ENCODE measurements at places on chromosomes 7 and 10.

DNA sequence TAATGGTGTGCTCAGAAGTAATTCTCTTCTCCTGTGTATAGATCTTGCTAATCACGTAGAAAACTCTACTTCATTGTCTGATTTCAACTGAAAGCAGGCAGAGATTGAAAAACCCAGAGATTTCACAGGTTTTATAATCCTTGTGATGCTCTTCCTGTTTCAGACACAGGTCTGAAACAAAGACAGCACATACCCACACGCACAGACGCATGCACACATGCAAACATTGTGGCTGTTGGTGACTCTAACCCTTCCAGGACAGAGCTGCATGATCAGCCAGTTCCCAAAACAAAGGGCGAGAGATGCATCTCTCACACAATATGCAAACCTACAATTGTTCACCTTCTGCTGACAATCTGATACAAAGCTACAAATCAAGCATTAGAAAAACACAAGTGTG is 11.1 kb upstream of the TFEC start:
- no peak for DNase-seq

GRCh38 chr10:36808625-36809362 is 316.6 kb upstream of the ANKRD30A start:
- no peak for DNase-seq

GRCh38 chr10:12348870-12349628 is at the start of gene CAMK1D:
CAMK1D (plus strand) TSS chr10:12349547.
- peak; percentile 76 for DNase-seq

GRCh38 chr10:85618841-85619240 is 747.8 kb downstream of the GRID1 start:
- peak; percentile 2 for DNase-seq

DNA sequence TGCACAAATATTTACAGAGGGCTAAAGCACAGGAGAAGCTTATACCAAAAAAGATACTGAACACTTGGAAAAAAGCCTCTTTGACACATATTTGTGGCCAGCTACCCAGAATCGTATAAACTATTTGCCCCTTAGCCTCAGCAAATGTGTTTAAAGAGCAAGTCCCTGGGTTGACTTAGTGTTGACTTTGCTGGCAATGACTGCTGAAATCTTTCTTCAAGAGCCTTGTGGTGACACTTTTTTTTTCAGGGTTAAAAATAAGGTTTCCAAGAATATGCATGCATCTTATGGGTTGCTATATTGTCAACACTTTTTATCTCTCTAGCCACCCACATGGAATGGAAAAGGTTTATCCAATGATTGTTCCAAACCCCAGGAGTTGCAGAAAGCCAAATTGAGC is 14.9 kb upstream of the PLEKHS1 start:
- no peak for DNase-seq

DNA sequence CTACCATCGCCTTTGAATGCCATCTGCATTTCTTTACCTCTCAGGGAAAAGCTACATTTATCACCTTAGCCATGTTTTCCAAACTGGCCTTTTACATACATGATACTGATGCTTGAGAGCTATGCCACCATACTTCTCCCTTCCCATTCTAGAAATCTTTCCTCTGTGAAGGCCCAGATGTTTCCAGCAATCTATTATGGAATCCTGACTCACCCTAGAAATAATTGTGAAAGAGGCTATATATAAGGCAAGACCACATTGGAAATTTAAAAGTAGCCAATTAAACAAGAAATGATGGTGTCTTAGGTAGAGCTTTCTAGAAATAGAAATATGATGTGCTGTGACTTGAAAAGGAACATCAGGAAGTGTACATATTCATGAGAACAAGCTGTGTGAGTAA is 389.7 kb downstream of the INHBA start:
- DNase-seq, result no peak

- no peak for DNase-seq
Measured at GRCh38 chr10:87594864-87595263, 64.8 kb upstream of the PAPSS2 start.

DNA sequence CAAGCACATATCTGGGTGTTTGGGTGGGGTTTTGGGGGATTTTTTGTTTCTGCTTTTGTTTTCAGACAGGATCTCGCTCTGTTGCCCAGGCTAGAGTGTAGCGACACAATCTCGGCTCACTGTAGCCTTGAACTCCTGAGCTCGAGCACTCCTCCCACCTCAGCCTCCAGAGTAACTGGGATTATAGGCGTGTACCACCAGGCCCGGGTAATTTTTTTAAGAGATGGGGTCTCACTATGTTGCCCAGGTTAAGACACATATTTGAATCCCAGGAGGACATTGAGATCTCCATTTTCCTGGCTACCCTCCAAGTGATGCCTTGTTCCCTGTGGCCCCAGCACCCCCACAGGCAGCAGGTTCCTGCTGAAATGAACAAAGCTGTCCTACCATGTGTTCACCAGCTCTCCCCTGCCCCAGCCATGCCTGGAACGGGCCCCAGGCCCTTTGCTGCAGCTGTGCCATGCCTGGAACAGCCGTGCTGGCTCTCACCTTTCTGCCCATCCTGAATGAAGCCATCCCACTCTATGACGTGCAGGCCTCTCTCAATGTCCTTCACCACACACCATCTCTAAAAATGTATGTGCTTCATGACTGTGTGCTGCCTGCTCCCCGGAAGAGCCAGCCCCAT is 55.0 kb upstream of the DNAAF5 start:
- no peak for DNase-seq

- DNase-seq, result no peak
Measured at GRCh38 chr7:35356495-35356894, 102.6 kb upstream of the TBX20 start.

GRCh38 chr10:46318799-46319198 is 32.0 kb downstream of the ANTXRL start:
- DNase-seq, result no peak

DNA sequence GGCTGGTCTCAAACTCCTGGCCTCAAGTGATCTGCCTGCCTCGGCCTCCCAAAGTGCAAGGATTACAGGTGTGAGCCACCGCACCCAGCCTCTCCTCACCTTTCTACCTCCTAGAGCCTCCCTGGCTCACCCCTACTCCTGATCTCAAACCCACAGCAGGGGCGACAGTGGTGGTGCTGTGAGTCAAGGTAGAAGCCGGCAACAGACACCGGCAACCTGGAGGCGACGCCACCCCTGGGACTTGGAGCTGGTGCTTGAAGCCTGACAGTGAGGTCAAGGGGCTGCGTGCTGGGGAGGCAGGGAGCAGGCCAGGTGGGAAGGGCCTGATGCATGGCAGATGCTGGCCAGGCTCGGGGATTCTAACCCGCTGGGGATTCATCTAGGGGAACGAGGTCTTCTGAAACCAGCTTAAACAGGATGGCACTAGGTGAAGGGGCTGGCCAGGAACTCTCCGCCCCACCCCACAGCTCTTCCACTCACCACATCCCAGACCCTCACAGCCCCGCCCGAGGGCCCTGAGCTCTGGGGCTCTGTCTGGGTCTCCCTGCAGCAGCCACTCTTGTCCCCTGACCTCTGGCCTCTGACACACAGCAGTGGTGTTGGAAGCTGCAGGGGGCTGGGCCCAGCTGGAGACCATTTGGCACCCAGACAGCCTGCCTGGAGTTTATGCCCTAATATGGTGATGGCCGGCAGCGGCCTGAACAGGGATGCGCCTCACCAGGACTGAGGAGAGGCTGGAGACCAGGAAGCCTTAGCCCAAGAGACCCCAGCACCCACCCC is 16.4 kb downstream of the KCNH2 start:
- no peak for DNase-seq

GRCh38 chr7:28984631-28985030 is 26.5 kb upstream of the TRIL start:
- peak; percentile 23 for DNase-seq

- DNase-seq, result no peak
Measured at GRCh38 chr10:47380341-47381102, 3.6 kb downstream of the ZNF488 start.

DNA sequence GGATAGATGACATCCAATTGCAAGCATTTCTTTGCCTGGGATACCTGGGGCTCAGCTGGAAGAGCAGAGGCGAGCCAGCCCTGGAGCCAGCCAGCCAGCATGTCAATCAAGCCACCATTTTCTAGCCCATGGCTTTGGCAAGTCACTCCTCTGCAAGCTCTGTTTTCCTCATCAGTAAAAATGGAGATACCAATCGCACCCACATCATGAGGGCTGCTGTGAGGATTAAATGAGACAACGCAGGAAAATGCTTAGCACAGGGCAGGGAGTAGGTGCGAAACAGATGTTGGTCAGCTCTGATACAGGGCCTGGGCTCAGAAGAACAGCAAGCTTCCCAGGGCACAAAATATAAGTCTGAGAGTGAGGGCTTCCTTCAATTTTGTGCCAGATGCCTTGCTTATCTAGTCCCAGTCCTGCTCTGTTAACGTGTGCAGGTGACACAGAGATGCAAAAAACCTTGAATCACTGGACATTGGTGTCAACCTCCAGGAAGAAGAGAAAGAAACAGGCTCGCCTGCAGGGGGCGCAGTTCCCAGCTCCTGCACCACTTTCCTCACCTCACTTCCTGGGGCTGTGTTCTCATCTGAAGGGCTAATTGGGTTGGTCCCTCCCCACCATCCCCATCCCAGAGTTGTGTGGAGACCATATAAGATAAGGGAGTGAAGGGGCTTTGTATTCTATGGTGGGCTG is 72.8 kb upstream of the CACUL1 start:
- no peak for DNase-seq

DNA sequence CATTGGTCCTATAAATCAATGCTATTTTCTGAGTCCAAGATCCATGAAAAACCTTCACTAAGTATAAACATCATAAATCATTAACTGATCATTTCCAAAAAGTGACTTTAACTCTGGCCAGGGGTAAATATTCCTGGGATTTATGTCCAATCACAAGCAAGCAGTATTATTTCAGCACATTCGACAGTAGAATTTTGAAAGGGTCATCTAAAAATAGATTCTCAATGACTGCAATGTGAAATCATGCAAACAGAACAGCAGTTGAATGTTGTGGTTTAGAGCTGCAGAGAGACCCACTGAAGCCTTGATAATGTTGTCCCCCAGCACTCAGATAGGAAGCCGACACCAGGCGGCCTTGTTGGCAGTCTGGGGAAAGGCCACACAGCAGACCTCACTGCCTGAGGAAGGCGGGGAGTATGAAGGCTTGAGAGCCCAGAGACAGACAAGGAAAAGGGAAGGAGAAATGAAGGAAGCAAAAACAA is 38.1 kb downstream of the FAM107B start:
- DNase-seq, result no peak

GRCh38 chr7:151208253-151208862 is 1.9 kb downstream of the H2BK1 start:
- DNase-seq, result no peak

- no peak for DNase-seq
Measured at GRCh38 chr10:78532480-78533042, 498.9 kb downstream of the RPS24 start.

GRCh38 chr7:78197447-78197846 is 398.9 kb downstream of the PHTF2 start:
- DNase-seq, result no peak

DNA sequence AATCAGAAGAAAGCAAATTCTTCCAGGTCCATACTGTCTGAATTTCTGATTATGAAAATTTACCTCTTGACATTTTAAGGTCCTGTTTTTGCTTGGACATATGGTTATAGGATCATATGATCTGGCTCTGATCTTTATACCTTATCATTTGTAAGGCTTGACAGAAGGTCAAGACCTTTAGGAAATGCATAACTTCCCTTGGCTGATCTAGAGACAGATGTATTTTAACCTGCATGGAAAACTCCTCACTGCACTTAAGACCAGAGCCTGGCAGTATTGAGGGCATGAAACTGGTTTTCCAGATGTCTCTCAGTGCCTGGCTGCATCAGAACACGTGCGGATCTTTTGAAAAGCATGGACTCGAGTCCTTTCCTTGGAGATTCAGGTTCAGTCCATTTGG is 55.9 kb downstream of the TRRAP start:
- DNase-seq, result no peak

DNA sequence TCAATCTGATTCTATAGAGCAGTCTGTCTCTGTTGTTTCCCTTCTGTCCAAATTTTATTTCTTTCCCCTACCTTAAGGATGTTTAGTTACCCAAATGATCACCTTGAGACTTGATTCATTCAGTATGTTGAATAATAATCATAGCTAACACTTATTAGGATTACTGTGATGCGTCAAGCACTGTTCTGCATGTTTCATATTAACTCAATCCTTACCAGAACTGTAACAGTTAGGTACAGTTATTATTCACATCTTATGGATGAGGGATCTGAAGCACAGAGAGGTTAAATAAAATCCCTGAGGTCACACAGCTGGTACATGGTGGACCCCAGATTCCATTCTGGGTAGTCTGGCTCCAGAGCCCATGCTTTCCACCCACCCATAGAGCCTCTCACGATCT is 97.9 kb upstream of the SAMD8 start:
- no peak for DNase-seq

DNA sequence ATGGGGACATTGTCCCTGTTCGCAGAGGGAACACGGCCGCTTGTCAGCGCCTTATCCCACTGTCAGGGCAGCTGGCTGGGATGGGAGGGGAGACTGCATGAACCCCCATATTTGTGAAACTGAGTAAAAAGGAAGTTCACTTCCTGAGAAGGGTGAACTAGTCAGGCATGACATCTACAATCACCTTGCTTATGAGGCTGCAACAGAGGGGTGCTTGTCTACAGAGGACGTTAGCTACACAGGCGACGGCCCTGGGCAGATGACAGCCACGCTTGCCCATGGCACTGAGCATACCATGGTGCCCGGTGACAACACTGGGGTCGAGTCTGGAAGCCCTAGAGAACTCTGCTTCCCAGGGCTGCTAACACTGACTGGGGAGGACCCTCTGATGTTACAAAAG is 46.0 kb upstream of the KDM7A start:
- DNase-seq, result no peak

GRCh38 chr10:29328983-29329382 is 40.1 kb downstream of the LYZL1 start:
- no peak for DNase-seq

- peak; percentile 77 for DNase-seq
Measured at GRCh38 chr10:46282842-46283574, 3.8 kb upstream of the ANTXRL start.

DNA sequence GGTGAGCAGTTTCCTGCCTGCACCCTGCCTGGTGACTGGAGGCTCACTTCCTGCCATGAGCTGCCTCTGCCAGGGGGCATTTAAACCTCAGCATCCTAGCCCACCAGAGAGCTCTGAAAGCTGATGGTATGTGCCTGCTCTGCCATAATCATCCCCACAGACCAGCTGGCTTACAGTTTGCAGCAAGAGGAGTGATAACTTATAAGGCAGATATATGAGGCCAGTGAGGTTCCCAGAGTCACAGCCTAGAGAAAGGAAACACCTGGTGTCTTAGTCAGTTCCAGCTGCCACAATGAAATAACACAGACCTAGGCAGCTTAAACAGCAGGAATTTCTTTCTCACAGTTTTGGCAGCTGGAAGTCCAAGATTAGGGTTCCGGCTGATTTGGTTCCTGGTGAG is 232.0 kb downstream of the PAXIP1 start:
- no peak for DNase-seq
